ENCODE measurements at places on chromosomes 12 and 14.

DNA sequence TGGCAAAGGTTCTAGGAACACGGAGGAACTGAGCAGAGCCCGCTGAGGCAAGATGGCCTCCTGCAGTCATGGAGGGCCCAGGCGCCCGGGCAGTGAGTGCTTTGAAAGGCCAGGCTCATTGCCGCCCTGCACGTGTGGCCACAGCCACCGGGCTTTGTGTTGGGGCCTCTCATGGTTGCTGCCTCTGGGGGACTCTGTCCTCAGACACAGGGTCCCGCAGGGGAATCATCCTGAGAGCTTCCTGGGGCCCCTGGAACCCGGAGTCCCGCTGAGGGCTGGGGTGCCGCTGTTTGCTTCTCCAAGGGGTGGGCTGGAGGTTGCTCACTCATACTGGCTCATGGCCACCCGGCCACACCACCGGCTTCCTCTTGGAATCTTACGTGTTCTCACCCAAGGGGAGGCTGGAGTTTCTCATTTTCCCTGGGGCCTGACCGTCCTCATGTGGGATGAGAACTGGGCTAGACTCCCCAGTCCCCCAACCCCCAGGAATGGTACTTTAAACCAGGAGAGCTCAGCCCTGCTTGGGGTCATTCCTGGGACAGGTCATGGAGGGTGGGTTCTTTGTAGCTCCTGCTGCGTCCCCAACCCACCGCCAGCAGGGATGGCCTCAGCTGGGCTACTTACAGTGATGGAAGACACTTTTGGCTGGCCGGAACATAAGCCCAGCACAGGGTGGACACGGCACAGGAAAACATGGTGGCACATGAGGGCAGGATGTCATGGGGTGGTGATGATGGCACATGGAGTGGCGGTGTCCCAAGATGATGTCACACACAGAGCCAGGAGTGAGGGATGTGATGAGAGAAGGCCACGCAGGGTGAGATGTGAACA, 21.1 kb upstream of the LRTM2 start:
- DNase-seq = no peak

GRCh38 chr14:95292660-95293425, 26.9 kb downstream of the CLMN start:
- no peak for DNase-seq

DNA sequence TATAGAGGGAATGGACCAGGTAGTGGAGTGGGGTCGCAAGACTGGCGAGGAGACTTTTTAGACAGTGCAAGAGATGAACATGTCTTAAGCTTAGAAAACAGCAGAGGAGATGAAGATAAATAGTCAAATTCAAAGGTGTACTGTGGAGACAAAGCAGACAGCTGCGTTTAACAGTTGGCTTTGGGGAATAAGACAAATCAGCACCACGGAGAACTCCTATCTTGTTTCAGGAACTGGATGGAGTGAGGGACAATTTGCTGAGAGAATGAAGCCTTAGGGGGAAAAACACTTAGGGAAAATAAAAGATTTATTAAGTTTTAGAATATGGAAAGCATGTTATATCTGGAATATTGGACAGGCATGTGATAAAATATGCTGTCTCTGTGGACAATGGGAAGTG, 458.8 kb downstream of the GLT1D1 start:
- peak; percentile 13 for DNase-seq

DNA sequence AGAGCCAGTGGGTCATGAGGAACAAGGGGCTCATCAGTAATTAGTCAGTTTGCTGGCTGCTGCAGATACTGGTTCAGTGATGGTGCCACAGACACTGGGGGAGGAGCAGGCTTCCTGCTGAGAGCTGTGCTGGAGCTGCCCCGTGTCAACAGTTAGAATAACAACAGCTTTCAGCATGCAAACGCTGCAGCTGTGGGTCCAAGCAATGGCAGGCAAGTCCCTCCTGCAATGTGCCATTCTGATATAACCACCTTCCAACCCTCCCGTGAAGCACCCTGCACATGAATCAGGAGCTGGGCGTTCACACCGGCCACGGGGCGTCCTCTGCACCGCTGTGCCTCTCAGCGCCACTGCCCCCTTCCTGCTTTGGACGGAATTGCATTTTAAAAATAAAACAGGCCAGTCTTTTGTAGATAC, 258.4 kb upstream of the SFSWAP start:
- no peak for DNase-seq

DNA sequence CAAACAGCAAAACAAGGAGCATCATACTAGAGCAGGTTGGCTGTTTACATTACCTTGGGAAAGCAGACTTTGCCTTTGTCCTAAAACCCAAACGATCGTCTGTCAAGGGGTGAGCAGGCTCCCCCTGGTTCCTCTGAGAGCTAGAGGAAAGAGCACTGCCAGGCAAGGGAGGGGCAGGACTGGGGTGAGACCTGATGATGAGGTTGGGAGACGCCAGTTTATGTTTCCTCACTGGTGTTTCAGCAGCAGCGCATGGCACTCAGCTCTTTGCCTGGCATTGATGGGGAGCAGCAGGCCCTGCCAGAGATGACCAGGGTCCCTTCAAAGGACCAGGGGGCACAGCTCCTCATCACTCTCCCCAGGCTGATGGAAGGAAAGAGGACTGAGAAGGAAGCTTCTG, 7.9 kb upstream of the KRT2 start:
- no peak for DNase-seq

- no peak for DNase-seq
Measured at GRCh38 chr12:69298947-69299346, 49.2 kb upstream of the LYZ start.

DNA sequence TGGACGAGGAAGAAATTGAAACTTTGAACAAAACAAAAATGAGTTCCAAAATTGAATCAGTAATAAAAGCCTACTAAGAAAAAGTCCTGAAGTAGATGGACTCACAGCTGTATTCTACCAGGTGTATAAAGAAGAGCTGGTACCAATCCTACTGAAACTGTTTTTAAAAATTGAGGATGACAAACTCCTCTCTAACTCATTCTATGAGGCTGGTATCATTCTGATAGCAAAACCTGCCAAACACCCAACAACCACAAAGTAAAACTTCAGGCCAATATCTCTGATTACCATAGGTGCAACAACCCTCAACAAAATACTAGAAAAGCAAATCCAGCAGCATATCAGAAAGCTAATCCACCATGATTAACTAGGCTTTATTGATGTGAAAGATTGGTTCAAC, 33.9 kb upstream of the LDHB start:
- DNase-seq = no peak

GRCh38 chr14:101472518-101472849, 88.8 kb upstream of the DIO3 start:
- DNase-seq = no peak

DNA sequence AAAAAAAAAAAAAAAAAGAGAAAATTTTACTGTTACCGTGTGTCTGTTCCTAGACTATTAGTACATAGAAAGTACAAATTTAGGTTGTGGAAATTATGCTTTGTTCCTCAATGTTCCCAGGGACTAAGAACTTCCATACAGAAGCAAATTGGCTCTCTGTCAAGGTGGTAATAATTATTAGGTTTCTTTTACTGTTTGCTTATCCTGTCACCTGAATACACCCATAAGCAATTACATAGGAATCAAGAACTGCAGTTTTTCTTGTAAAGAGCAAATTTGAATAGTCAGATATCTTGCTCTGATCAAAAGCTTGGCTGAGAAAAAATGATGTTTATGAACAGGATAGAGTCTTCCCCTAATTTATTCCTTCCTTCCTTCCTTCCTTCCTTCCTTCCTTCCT, 191.2 kb downstream of the AEBP2 start:
- DNase-seq = no peak

DNA sequence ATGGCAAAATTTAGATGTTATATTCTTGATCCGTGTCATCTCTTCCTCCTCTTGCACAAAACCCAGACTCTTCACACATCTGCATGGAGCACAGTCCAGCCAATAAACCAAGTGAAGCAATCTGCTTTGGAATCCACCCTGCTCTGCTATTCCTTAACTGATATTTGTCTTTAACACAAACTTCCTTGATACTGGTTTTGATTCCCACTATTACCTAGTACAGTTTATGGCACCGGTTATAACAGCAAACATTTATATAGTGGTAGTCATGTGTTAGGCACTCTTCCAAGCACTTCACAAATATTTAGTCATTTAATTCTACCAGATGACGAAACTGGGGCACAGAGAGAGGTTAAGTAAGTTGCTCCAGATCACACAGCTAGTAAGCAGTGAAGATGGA, 12.5 kb downstream of the STYK1 start:
- DNase-seq = no peak

DNA sequence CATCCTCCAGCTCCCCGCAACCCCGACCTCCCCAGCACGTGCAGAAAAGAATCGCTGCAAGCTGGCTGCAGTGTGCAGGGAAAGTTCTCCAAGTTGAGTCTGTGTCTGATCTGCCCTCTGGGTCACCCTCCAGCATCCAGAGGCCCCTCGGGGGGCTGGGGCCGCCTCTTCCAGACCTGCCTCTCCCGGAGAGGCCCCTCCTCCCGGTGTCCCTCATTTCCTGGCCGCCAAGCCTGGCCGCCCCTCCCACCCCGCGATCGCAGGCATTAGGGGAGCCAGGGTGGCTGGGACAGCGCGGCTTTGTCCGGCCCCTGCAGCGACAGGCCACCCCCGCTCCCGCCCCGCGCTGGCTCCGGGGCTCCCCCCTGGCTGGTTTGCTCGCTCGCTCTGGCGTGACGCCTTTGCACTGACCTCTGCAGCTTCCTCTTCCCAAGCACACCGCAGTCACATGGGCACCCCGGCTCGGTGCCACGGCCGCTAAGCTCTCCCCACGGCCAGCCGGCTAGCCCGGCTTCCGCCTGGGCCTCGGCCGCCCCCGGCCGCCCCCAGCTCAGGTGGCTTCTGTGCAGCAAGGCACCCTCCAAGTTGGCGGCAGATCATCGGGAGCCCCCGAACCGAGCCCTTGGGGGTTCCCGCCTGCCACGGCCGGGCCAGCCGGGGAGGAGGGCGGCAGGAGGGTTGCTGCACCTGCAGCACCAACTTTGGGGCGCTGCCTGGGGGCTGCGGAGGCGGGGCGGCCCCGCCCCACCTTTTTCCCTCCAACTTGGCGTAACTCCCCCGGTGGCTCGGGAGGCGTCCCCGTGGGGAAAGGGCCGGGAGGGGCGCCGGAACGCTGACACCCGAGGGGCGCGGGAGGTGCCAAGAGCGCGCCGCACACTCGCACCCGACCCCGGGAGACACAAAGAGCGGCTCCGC, 43.7 kb downstream of the KDM2B start:
- DNase-seq = no peak

DNA sequence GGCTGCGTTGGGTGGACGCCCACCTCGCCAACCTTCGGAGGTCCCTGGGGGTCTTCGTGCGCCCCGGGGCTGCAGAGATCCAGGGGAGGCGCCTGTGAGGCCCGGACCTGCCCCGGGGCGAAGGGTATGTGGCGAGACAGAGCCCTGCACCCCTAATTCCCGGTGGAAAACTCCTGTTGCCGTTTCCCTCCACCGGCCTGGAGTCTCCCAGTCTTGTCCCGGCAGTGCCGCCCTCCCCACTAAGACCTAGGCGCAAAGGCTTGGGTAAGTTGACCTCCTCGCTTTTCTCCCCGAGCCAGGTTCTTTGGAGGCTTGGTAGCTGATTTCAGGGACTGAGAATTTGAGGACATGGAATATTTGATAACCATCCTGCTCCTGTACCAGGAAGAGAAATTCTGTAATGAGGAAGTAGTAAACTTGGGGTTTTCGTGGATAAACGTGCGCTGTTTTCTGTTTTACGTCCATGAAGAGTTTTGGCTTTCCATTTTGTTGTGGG, 530 bp downstream of the APAF1 start:
- peak; percentile 20 for DNase-seq
